ENCODE measurements at places on chromosomes 16 and 17.

- DNase-seq = no peak
Observed at GRCh38 chr16:77112746-77113145, 78.2 kb upstream of the MON1B start.

- DNase-seq = no peak
Observed at GRCh38 chr16:60642956-60643355, 1393.3 kb downstream of the CDH8 start.

DNA sequence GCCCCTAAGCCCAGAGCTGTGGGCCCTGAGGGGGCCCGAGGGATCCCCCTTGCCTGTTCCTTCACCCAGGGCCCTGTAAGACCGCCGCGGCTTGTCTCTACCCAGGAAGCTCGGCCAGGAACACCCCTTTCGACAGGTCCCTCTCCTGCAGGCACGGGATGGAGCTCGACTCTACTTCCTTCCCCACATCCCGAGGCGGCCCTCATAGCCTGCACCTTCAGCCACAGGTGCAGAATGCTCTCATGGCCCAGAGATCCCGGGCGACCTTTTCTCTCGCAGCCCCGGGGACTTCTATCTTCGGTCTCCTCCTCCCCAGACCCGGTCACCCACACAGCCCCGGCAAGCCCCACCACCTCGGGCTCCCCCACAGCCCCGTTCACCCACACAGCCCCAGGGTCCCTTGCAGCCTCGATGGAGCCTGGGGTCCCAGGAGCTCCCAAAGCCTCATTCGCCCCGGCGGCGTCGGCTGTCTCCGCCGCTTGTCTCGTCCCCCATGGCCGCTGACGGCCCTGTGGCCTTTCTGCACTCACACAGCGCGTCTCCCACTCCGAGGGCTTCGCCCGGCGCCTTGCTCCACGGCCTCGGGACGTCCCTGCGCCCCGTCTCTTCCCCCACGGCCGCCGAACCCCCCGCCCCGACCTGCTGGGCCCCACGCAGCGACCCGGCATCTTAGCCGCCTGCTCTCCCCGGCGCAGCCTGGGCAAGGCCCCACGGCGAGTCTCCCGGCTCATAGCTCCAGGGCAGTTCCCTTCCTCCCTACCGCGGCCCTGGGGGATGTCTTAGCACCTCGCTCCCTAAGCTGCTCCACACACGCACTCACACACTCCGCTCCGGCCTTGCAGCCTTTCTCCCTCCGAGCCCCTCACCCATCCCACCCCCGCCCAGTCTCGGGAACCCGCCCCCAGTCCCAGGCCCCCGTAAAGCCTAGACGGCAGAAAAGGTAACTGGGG, 650 bp downstream of the KIAA0753 start:
- DNase-seq = peak; percentile 53

DNA sequence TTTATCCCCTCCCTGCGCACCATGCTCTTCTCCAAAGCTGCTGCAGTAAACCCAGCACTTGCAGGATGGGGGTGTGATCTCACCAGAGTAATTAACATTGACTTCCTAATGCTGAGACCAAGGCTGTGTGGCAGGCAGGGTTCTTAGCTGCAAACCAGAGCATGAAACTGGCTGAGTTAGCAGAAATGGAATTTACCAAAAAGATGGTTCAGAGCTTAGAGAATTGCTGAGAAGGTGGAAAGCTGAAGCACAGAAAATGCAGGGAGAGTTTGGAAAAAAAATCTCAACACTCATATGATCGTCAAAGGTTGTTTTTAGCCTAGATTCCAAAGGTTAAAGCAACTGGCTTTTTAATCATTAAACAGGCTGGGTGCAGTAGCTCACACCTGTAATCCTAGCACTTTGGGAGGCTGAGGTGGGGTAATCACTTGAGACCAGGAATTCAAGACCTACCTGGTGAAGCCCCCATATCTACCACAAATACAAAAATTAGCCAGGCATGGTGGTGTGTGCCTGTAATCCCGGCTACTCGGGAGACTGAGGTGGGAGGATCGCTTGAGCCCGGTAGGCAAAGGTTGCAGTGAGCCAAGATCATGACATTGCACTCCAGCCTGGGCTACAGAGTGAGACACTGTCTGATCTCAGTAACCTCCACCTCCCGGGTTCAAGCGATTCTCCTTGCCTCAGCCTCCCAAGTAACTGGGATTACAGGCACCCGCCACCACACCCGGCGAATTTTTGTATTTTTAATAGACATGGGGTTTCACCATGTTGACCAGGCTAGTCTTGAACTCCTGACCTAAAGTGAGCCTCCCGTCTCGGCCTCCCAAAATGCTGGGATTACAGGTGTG, 6.0 kb upstream of the TXNDC11 start:
- DNase-seq = no peak

- DNase-seq = peak; percentile 65
Observed at GRCh38 chr17:29292071-29292991, 1.6 kb downstream of the NUFIP2 start.

GRCh38 chr16:70751593-70751992, 49.4 kb downstream of the VAC14 start:
- no peak for DNase-seq

DNA sequence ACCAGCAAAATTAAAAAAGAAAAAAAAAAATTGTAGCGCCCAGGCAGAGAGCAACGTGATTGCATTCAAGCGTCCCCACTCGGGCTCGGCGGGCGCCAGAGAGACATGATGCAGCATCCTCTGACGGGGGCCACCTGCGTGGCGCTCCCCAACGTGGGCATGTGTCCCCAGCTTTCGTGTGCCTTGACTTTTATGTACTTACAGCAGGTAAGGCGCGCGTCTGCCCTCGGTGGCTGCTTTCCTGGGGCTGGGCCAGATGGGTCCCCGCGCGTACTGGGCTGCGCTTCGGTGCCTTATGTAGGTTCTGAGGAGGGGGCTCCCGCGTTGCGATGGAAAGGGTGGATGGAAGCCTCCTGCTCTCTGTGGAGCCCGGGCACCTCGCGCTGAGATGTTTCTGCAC, 28.4 kb upstream of the RBFOX1 start:
- DNase-seq = no peak

- no peak for DNase-seq
Observed at GRCh38 chr17:80961541-80962330, 29.9 kb upstream of the CHMP6 start.

GRCh38 chr16:62014319-62014923, 21.8 kb downstream of the CDH8 start:
- DNase-seq = no peak

- no peak for DNase-seq
Observed at GRCh38 chr16:47622451-47623176, 161.5 kb downstream of the PHKB start.
